ENCODE measurements at places on chromosomes 6 and 20.

GRCh38 chr6:72739368-72739779 is 117.5 kb downstream of the KCNQ5 start:
- DNase-seq = no peak

DNA sequence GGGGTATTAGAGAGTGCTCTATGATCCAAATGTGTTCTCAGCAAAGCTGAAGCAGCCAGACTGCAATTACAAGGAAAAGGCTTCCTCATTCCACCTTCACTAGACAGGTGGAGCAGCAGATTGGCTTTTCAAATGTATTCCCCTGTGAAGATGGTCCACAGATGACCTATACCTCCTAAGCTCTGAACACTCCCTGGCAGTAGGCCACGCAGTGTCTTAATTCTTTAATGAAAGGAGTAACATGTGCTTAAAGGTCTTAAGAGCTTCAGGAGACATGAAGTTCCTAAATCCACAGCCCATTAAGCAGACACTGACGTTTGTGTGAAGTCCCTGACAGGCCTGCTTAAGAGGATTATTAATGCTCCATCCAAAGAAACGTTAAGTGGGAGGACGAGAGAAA is 138.9 kb upstream of the NUP153 start:
- DNase-seq = no peak

DNA sequence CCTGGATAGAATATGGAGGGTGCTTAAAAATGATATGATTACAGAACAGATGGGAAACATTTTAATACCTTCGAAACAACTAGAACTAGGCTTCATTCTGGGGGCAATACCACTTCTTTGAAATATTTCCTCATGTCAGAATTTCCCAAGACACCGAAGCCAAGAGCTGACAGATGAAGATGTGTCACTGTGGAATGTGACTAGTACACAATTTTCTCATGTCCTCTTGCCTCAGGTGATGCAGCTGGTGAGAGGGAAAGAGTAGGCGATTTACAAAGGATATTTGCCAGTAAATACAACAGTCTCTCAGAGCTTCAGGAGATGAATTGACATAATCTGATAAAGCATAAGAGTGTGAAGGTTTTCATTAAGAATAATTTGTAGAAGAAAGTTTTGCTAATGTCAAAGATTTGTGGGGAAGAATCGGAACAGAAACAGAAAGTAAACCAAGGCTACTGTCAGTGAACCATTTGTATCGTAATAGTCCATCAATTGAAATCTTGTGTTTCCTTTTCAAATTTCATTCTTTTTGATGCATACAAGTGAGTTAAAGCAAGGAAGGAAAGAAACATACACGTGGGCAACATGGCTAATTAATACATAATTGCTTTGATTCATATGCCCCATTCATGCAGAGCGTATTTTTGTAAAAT is 164.7 kb upstream of the CCN2 start:
- no peak for DNase-seq

GRCh38 chr6:30885999-30886896 is 1.9 kb downstream of the DDR1 start:
- DNase-seq = no peak

GRCh38 chr6:19860235-19860877 is 23.2 kb downstream of the ID4 start:
- no peak for DNase-seq

DNA sequence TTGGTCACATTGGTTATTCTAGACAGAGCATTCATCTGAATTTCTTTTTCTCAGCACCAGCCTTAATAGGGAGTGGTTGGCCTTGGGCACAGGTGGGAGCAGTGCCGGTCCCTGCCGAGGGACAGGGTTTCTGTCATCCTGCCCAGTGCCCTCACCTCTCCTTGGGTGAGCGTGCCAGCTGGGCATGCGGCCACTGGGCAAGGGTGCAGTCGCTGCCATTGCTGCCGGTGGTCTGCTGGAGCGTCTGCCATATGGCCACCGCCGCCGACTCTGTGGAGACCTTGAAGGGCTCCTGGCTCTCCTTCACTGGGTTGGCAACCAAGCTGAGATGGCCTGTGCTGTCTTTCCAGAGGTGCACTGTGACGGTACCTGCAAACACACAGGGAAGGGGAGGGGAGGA is 16.4 kb upstream of the UQCC2 start:
- DNase-seq = no peak

DNA sequence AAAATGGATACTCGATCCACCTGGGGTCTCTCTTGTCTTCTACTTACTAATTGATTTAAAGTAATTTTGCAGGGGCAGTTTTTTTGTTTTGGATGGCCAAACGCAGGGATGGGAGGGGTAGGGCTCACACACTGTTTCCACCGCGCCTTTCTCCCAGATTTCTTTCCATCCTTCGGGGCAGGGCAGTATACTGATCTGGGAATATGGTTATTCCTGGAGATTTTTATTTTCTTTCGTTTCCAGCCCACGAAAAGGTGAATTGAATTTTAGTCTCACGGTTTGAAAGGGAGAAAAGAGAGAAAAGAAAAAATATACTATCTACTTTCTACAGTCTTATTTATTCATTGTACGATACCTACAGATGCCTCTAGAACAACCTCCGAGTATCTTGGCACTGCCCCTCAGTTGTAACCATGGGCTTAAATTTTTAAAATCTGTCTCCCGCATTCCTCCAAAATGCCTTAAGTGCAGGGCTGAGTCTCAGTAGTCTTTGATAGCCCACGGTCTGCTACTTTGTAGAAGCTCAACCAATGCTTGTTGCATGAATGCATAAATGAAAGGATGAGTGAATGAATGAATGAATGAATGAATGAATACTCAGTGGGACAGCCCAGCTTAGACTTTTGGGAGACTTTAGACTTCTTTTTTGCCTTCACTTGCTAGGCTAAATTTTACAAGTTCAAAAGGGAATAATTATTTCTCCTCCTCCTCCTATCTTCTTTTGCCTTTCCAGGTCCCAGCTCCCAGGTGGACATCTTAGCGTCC is 18.1 kb upstream of the TRIM27 start:
- no peak for DNase-seq

GRCh38 chr6:70371454-70372105 is 41.7 kb upstream of the FAM135A start:
- peak; percentile 57 for DNase-seq

DNA sequence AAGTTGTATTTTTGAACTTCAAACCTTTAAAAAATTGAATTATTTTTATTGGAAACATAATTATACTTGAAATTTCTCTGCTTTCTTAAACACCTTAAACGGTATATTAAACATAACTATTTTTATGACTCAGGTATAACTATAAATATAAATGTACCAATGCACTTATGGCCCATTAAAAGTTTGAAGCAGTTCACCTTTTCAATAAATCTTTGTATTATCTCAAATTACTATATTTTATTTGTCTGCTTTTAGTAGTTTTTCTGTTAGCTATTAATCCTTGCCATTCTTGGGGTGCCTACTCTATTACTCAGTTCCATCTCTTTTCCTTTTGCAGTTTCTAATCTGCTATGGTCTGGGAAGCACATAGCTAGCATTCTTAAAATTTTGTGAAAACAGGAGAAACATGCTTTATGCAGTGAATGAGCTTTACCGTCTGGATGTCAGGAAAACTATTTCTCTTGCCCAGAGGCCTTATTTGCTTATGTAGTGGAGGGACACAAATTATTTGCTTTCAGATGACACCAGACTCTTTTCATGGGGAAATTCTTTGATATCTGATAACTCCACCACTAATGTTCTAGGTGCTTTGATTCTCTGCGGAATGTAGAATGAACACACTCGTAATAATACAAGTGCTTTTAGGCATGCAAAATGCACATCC is 378.9 kb upstream of the CITED2 start:
- DNase-seq = no peak

GRCh38 chr20:11204926-11205768 is 531.3 kb upstream of the JAG1 start:
- DNase-seq = peak; percentile 48

- DNase-seq = peak; percentile 63
Measured at GRCh38 chr6:24126586-24127192, 674 bp downstream of the NRSN1 start.

GRCh38 chr20:55058938-55059337 is 583.5 kb downstream of the DOK5 start:
- DNase-seq = no peak

GRCh38 chr6:144434308-144434990 is 149.3 kb downstream of the UTRN start:
- no peak for DNase-seq

DNA sequence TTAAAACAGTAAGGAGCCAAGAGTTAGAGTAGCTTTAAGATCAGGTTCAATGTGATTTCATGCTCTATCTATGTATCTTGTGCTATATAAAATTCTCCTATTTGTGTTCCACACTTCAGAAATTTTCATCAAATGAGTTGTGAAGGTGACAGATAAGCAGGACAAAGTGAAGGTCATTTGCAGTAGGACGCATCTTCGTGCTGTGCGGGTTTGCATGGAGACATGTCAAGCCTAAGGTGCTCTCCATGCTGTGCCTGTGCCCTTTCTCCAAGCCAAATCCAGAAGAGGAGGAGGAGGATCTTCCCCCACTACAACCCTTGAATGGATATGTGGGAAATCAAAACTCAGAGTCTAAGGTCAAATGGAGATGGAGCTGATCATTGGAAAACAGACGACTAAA is 147.3 kb upstream of the NEDD9 start:
- DNase-seq = no peak

DNA sequence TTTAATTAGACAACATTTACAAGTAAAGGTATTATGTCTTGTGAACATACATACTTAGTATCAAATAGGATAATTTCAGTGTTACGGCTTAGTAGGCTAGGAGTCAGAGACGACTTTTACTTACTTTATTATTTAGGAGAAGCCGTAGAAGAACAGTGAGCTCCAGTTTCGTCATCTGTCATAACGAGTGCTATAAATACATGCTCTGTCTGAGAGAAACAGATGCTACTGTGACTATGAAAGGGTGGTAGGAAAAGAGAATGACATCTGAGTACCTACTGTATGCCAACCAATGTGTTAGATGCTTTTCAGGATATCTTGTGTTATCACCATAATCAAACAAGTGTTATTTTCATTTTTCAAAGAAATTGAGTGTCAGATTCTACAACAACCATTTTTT is 119.0 kb downstream of the EYA4 start:
- DNase-seq = no peak

DNA sequence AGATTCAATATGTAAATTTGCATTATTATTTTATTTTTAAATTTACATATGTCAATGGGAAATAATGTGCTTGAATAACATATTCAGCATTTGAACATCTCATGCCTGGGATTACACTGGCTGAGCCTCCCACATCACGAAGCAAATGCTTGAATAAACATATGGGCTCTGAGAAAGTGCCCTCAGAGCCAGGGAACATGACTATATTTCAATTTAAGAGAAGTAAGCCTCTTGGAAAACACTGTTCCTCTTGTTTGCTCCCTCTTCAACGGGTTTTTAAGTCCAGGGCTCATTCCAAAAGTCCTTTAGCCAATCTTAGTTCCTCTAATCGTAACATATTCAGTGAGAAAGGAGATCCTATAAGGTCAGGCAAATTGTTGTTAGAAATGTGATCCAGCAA is 122.0 kb downstream of the GMPR start:
- DNase-seq = no peak

DNA sequence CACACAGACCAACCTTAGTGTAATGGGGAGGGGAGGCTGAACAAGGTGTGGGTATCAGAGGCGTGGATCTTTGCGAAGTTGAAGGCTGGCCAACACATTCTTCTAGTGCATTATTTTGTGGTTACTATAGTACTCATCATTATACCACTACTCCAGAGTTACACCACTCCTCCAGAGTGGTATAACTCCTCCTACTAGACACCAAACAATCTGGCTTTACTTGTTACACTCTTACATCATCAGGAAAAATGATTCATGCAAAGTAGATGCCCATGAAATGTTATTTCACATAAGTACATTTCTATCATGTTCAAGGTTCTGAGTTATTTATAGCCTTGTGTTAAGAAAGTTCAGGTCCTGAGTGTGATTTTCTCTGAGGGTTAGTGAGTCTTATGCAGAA is 443.1 kb upstream of the OPRM1 start:
- DNase-seq = no peak

DNA sequence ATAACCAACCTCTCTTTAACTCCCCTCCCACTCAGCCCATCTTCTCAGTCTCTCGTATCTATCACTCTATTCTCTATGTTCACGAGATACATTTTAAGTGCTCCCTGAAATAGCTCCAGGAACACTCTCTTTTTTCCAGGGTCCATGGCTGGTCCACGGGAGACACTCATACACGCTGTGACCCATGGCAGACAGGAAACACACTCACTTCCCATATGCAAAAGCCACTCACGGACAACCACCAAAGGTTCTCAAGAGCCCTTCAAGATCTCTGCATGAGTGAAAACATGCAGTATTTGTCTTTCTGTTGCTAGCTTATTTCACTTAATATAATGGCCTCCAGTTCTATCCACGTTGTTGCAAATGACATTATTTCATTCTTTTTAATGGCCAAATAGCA is 71.4 kb upstream of the PCSK2 start:
- DNase-seq = no peak

- DNase-seq = no peak
Measured at GRCh38 chr20:3976511-3976910, 38.8 kb downstream of the RNF24 start.

DNA sequence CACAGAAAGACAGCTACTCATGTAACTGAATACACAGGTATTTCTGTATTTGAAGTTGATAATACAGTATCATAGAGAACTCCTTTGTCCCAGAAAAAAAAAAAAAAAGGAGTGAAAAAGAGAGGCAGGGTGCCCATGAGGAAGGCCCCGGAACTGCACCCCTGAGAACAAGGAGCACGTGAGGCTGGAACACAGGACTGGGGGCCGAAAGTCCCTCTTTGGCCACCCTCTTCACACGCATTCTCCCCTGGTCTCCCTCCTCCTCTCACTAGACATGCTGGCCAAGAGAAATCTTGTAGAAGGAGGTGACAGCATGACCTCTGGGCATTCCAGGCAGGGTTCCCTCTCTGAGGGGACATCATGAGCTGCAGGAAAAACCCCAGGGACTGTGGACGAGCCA is 62.7 kb upstream of the TRAF3IP2 start:
- DNase-seq = no peak

DNA sequence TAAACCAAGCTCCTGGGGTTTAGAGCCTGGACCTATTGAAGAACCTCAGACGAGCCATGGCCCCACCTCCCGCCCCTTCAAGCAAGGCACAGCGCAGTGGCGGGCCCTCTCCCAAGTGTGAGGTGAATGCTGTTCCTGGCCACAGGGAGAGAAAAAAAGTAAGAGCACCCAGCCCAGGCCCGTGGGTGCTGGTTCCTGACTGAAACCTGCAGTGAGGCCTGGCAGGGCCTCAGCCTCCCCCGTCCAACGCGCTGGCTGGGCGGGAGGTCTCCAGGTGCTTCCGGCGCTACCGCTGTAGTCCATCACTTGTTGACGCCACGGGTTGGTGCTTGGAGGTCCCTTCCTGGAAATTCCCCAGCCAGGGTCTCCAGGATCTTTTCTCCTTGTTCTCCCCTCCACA is 5.5 kb upstream of the FAM83C start:
- DNase-seq = no peak
